ENCODE measurements at places on chromosomes 6 and 20.
A peak's percentile ranks its signal among the peaks of the same experiment; 100 is the strongest.

DNA sequence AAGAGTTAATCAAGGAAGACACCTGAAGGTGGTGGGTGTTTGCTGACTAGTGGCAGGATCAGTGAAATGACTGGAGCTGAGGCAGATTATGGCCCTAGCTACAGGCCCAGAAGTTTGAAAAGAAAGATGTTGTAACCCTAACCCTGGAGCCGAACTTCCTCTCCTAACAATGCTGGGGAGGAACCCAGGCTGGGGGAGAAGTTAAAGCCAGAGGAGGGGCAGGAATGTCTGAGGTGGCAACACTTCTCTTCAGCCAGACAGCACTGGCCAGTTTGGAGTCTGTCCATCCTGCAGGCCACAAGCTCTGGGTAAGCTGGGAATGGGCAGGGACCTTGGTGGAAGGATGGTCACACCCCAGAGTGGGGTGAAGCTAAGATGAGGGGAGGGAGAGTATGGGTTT is at the start of gene LST1:
LST1 (plus strand) TSS at position 270 of the 400 bp plus-strand sequence. CDS start 1,023 bp downstream, outside the sequence.
- peak; percentile 81 for DNase-seq

DNA sequence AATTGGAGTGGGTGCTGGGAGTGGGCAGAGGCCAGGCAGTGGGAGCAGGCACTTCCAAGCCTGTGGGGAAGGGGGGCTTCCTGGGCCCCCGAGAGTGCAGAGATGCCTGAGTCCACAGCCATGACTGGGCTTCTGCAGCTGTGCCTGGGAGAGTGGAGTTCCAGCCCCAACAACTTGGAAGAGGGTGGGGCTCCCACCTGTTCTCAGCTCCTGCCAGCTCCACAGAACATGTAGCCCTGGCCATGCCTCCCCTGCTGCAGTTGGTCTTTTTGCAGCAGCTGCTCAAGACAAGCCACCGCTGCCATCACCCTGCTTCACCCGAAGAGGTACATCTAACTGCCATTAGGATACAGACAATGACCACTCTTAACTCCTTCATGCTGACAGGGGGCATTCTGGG is 1092.3 kb downstream of the KHDRBS2 start:
- no peak for DNase-seq

- no peak for DNase-seq
Measured at GRCh38 chr6:9360881-9361280, 925.5 kb upstream of the SLC35B3 start.

DNA sequence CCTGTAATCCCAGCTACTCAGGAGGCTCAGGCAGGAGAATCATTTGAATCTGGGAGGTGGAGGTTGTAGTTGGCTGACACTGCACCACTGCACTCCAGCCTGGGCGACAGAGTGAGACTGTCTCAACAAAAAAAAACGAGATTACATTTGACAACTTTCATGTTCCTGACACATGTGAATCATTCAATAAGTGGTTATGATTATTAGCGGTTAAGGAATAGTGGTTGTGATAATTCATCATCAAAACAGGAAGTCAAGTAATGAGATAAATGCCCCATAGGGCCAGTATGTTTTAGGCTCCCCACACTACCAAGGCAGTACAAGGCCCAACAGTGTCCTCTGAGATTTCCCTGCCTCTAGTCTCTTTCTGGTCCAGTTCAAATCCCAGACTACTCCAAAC is 2.5 kb downstream of the HDDC2 start:
- no peak for DNase-seq

GRCh38 chr6:126066053-126067048 is 80.0 kb downstream of the TRMT11 start:
- DNase-seq, result no peak

DNA sequence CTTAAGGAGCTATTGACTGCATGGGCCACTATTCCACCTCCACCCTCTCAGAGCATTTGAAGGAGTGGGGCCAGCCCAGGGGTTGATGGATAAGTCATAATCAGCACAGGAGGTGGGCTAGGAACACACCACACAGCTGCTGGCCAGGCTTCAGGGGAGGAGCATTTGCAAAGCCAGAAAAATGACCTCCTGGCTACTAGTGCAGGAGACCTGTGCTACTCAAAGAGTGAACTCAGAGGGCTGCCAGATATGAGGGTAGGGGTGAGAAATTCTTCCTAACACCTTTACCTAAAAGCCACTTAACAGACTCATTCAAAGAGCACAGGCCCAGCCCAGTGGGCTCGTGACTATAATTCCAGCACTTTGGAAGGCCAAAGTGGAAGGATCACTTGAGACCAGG is 210.8 kb downstream of the TBXT start:
- no peak for DNase-seq

- no peak for DNase-seq
Measured at GRCh38 chr20:60483371-60483770, 525.1 kb downstream of the CDH26 start.

- DNase-seq, result peak; percentile 92
Measured at GRCh38 chr6:116561377-116562018, 7.9 kb downstream of the CALHM4 start.

Data from inflammatory macrophage treated with lipopolysaccharide for 1 hour (primary cell).